K562 (cell line): ENCODE measurements at places on chromosomes 11 and 22.

DNA sequence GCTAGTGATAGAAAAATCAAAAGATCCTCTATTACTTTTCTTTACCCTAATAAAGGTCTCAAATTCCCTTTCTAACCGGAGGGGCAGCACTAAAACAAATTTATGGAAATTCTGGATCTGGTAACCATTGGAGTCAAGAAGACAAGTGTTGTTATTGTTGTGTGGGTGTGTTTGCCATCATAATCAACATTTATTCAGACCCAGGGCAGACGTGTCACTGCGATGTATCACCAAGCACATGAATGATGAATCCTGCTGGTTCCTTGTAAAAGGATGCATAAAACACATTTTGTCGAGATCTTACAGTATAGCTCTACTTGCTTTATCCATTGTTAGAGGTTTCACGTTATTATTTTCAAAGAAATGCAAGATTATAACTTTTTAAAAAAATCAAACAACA, 12.1 kb upstream of the FJX1 start:
- no peak for DNase-seq

- no peak for DNase-seq
Observed at GRCh38 chr11:125625225-125625629, 264 bp downstream of the CHEK1 start.

DNA sequence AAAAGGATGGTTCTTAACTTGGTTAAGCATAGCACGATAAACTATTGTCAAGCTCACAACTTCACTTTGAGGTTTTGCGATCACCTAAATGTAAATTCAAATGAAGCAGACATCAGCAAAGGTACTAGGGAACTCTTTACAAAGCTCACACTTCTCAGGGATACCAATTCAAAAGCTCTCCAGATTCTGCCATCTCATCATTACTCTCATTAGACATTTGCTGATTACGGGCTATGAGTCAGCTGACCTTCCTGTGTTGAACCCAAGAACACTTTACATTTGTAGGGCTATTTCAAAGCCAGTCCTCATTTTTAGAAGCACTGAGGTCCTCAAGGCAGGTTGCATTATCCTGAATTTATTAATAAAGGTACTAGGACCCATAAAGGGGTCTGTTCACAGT, 28.4 kb upstream of the IZUMO1R start:
- no peak for DNase-seq

DNA sequence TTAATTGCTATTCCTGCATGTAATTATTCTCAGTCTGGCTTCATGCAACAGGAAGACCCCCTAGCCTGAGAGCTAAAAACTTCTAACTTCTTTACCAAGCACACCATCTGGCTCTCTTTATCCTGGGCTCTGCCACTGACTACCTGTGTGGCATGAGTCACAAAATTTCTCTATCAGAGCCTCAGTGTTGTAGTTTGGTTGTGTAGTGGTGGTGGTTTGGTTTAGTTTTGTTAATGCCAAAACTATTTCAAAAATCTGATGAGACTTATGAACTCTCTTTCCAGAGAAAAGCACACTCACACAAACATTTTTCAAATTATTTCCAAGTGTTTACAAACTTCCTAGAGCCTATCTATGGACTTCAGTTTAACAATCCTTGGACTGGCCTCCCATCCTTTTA, 7.5 kb upstream of the IL17RA start:
- DNase-seq = no peak

- DNase-seq = no peak
Observed at GRCh38 chr22:29061773-29062172, at the start of gene C22orf31. Gene C22orf31, minus strand, starts transcription at chr22:29061831. Its CDS starts 39 bp downstream, at chr22:29061792.

GRCh38 chr11:8209208-8209807, 40.5 kb upstream of the RIC3 start:
- peak; percentile 63 for DNase-seq

DNA sequence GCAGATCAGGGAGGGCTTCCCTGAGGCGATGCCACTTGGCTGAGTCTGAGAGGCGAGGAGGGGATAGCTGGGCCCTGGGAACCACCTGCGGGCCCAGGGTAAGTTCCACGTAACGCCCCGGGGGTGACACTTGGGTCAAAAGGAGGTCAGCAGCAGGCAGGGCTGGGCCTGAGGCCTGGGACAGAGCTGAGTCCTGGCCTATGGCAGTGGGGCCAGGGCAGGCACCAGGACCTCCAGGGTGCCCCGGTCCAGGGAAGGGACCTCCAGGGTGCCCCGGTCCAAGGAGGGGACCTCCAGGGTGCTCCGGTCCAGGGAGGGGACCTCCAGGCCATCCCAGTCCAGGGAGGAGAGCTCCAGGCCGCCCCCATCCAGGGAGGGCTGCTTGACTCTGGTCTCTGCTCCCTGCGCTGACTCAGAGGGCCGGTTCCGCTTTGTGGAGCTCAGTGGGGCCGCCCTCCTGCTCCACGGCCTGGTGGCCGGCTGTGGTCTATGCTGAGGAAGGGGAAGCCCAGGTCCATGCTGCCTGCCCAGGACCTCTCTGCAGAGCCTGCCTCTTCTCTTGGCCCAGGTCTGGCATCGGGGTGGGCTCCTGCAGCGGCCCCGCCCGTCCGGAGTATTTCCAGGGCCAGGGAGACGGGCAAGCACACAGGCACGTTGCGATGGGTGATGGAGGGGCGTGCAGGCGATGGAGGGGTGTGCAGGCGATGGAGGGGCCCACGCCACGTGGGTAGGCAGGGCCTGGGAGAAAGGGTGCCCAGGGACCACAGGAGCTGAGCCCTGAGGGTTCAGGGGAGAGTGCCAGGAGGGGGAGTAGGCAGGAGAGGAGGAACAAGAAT, 19.5 kb upstream of the WNT7B start:
- DNase-seq = no peak

DNA sequence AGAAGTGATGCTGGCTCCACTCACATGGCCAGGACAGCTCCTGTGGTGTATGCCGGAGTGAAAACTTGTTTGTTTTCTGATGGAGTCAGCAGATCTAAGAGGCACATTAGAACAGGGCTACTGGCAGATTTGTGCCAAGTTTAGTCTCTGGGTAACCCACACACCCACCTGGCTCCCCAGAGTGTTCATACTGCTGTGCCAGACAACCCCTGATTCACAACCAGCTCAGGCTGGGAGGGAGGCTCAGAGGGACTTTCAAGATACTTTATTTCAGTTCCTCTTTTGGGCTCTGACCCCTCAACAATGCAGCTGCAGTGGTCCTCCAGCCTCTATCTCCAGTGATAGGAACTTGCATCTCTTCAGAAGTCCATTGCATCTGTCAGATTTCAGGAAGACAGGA, 8.5 kb downstream of the NTM start:
- DNase-seq = no peak

DNA sequence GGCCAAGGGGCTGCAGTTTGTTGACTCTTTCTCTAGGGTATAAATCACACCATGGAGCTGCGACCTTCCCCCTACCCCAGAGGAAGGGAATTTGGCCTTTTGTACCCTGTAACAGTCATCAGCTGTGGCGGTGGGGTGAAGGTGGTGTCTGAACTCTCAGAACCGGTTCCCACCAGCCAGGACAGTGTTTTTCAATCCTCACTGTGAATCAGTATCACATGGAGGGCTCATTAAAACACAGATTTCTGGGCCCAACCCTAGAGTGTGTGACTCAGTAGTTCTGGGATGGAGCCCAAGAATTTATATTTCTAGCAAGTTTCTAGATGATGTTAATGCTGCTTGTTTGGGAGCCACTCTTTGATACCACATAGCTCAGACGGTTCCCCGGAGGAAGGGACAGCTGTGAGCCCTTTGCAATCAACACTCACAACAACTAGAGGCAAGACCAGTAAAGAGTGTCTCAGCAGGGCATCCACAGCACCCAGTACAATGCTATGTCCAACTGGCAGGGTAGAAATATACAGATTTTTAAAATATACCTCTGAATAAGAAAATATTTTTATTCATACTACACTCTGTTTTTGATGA, 43.9 kb upstream of the FAT3 start:
- DNase-seq = no peak

DNA sequence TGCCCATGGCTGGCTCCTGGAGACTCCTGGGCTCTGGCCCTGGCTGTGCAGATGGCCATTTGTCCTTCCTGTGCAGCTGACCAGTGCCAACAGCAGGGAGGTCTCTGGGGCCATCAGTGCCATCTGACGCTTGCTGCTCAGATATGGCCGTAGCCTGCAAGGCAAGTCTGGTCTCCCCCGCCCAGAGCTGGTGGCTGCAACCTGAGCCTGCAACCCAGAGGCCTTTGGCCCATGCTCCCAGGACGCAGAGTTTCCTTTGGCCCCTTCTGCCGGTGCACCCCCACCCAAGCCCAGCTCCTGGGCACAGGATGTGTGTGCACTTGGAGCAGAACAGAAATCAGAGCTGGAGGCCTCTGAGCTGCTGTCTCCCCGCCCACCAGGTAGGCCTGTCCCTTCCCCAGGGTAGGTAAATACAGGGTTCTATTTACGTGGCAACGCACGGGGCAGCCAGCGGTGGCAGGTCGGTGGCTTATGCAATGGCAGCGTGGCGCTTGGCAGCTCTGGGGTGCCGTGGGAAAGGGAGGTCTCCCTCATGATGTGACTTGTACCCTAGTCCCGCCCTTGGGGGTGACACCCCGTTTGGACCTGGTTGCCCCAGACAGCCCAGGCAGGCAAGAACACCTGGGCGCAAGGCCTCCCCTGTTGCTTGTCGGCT, 21.0 kb upstream of the MYEOV start:
- DNase-seq = no peak

DNA sequence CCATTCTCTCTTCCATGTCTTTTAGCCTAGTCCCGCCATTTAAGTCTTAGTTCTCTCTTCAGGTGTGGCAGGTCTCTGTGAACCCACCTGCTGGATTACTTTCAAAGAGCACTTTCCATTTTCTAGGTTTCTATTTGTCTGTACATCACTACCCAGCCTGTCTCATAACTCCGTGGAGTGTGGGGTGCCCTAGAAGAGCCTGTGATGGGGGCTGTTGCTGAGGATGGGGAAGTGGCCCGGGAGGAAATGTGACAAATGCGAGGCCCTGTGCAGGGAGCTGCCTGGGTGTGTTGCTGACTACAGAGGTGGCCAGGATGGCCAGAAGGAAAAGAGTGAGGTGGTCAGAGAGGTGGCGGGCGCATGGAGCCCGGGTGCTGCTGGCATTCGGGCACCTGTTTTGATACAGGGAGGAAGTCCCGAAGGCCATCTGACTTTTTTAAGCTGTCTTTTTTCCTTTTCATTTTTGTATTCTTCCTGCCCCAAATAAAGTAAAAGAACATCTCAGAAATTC, 10.7 kb downstream of the DGCR8 start:
- DNase-seq = no peak

DNA sequence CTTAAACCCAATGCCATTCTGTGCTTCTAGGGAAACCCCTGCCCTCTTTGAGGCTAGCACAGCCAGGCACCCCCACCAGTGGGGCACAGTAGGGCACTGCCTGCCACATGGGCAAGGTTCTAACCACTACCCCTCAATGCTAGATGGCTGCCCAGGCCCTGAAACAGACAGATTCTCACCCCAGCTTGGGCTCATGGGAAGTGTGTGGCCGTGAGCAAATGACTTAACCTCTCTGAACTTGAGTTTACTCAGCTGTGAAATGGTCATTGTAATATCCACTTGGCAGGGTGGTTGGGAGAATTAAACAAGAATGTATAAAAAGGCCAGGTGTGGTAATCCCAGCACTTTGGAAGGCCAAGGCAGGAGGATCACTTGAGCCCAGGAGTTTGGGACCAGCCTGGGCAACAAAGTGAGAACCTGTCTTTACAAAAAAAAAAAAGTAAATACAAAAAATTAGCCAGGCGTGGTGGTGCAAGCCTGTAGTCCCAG, 22.4 kb downstream of the C22orf23 start:
- DNase-seq = no peak

- DNase-seq = peak; percentile 29
Observed at GRCh38 chr22:44620129-44620840, 81.7 kb upstream of the PRR5 start.

DNA sequence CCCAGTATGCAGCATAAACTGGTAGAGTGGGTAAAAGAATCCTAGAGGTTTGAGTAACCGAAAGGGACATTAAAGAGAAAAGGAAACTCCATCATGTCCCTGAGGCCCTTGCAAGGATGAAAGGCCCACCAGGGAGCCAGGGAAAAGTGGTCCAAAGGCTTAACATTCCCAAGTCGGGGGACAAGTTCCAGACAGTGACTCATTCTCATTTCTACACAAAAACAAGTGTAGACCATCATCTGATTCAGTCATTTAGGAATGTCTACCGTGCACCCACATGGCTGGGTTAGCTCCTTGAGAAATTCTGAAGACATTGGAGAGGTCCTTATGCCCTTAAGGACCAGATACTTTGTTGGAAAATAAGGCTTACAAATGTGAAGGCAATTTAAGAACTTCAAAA, 4.8 kb upstream of the NOX4 start:
- DNase-seq = no peak

DNA sequence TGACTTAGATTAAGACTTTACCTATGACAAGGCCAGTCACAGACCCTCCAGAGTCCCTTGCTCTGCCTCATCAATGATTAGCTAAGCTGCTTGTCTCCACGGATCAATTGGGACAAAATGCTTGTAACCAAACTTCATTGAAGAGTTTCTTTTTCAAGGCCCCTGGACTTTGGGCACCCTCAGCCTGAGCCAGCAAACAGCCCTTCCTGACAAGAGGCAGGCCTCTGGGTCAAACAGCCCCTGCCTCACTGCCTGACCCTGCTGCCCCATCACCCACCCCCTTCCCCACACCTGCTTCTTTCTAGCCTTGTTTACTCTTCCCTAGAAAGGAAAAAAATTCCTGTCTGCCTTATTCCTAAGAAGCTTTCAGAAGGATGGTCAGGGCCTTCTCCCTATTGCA, 26.3 kb upstream of the CDON start:
- no peak for DNase-seq
